Hepatocyte (in vitro differentiated cells): ENCODE measurements at places on chromosomes 3 and 15. TPM values are rescaled to one million over a fixed set of nuclear protein-coding genes. Genes with fewer than 3 reads are reported as not detected.

GRCh38 chr3:8597219-8597853 is 47.3 kb downstream of the SSUH2 start:
- no peak for DNase-seq

GRCh38 chr15:73982222-73982962 is 9.7 kb downstream of the STOML1 start:
- DNase-seq: peak; percentile 82

- DNase-seq: peak; percentile 85
These were observed 961 bp downstream of the HAPLN3 start for GRCh38 chr15:88894348-88894818.

- no peak for DNase-seq
These were observed 187.3 kb downstream of the AGBL1 start for GRCh38 chr15:86266896-86267484.

LYZL4 gene
- total RNA-seq: not detected in 2 replicates
